ENCODE measurements at places on chromosomes 3 and 15.
A peak's percentile ranks its signal among the peaks of the same experiment; 100 is the strongest.

- no peak for DNase-seq
Measured at GRCh38 chr3:157135671-157136396, 24.1 kb downstream of the CCNL1 start.

DNA sequence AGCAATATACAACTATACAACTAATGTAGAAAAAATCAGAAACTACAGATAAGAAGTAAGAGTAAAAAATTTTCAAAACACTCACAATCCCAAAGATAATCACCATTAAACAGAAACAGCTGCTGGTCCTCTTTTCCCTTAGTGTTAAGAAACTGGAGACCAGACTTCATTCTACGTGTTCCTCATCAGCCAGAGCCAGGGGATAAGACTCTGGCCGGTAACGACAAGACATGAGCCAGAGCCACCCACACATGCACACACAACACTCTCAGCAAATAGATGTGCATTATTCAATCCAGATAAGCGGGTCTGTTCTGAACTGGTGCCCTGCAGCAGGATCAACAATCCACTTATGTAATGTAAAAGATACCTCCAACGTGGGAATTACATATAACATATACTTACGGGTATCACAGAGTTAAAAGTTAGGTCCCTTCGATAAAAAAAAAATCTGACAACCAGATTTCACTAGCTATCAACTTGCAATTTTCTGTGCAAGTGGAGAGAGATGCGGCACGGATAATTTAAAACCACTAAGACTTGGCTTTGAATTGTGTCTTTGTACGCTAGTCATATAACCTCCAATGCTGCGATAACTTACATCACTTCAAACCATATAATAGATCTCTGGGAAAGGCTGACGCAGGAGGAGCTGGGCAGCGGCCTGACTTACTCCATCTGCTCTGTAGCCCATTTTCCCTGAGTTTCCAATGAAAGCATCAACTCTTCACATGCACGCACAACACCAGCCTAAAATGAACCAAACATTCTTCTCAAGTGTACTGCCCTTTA, 17.8 kb downstream of the PRICKLE2 start:
- no peak for DNase-seq

DNA sequence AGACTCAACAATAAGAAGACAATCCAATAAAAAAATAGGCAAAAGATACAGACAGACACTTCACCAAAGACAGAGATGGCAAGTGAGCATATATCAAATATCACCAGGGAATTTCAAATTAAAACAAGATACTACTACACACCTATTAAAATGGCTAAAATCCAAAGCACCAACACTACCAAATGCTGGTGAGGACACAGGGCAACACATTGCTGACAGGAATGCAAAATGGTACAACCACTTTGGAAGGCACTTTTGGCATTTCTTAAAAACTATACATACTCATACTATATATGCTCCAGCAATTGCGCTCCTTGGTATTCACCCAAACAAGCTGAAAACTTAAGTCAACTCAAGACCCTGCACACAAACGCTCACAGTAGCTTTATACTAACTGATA, 12.9 kb downstream of the DLG1 start:
- DNase-seq, result no peak

DNA sequence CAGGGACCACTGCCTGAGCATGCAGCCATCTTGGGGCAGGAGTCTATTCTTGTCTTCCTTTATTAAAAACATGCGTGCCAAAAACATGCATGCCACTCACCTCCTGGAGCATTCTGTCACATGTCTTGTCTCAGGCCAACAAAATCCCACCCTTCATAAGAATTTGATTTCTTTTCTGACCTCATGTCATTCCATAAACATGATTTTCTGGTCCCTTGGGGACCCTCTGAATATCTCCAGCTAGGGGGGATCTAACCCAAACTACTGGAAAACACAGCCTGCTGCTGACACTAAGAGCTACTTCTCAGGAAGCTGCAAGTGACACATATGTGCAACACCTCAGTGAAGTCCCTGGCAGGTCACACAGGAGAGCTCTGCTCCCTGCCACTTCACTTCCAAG, 26.8 kb upstream of the NOX5 start:
- no peak for DNase-seq

GRCh38 chr3:148839805-148840204, 12.2 kb downstream of the CPB1 start:
- DNase-seq, result no peak

GRCh38 chr3:54047568-54047967, 74.8 kb upstream of the CACNA2D3 start:
- DNase-seq, result no peak

DNA sequence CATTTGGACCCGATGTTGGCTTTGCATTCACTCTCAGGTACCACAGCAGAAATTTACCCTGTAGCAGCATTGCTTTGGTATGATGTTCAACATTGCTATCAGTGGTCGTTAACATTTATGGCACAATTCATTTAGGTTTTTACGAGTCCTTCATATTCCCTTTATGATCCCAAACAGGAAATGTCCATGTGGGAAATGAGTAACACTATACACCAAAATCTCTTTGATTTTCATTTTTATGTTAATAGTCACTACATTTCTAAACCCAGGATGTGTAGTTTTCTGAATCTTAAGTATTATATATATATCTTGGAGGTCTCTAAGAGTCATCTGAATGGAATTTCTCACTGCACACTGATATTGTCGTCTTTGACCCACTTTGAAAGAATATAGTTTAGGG, 78.5 kb upstream of the RBMS3 start:
- DNase-seq, result no peak

DNA sequence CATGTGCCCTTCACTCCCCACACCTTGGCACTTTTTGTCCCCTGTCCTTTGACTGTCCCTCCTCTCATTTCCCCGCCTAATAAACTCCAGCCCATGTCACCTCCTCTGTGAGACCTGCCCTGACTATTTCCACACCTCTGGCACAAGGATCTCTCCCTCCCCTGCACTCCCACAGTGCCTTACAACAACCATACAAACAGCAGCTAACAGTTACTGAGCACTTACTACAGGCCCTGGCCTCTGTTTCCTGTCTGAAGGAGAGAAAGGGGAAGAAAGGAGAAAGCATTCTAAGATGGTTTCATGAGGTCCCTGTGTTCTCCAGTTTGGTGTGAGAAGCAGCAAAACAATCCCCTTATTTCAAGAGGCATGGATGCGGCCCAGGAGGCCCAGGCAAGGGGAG, 20.0 kb upstream of the TRH start:
- no peak for DNase-seq

- peak; percentile 18 for DNase-seq
Measured at GRCh38 chr15:89130201-89130600, 41.9 kb downstream of the ABHD2 start.

DNA sequence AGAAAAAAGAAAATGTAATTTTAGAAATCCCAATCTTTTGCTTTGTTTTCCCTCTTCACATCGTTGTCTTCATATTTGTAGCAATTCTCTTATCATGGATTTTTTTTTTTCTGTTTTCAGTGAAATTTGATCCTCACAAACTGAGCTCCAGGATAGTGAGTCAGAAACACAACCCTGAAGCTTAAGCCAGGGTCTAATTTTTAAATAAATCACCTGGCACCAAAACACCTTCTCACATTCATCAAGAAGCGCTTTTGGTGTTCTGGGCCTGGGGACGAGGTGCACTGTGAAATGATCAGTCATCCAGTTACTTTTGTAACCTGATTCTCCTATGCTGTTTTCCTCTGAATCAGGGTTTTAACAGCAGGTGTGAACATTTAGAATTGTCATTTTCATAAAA, 87.7 kb downstream of the REC114 start:
- DNase-seq, result no peak

- no peak for DNase-seq
Measured at GRCh38 chr15:50786871-50787270, 21.4 kb upstream of the SPPL2A start.

All from G401 (cell line).